Cortex of kidney (tissue), 1 donor: ENCODE measurements at places on chromosomes 5 and 9.

DNA sequence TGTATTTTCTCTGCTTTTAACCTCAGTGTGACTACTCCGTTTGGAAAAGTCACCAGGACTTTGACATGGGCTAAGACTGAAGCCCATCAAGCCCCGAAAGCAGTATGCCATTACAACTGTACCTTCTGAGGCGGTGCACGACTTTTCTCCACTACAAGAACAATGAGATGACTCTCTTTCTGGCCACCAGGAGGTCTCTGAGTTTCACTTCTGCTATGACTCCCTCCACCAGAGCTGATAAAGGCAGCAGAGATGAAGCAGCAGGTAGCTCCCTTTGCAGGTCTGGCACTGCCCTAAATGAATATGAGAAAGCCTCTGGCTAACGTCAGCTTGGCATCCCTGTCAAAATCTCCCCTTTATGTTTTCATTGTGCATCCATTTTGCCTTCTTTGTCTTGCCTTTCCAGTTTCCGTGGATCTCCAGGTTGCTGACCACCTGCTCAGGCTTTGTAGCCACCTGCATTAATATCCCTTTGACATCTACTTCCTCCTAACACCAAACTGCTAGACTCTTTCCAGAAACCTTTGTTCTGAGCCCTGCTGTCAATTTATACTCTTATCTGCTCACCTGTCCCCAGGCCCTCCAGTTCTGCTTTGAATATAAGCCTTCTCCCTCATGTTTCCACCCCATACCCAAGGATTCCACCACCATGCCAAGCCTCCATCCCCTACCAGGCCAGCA is 221.7 kb downstream of the ZNF608 start:
- no peak for DNase-seq

GRCh38 chr9:4630836-4631235 is 31.3 kb upstream of the PLPP6 start:
- DNase-seq, result no peak

GRCh38 chr9:133991214-133991921 is 756 bp downstream of the VAV2 start:
- DNase-seq, result no peak

GRCh38 chr9:98491231-98491651 is 217.5 kb downstream of the GABBR2 start:
- no peak for DNase-seq

- no peak for DNase-seq
Observed at GRCh38 chr5:12183003-12183402, 278.8 kb upstream of the CTNND2 start.

DNA sequence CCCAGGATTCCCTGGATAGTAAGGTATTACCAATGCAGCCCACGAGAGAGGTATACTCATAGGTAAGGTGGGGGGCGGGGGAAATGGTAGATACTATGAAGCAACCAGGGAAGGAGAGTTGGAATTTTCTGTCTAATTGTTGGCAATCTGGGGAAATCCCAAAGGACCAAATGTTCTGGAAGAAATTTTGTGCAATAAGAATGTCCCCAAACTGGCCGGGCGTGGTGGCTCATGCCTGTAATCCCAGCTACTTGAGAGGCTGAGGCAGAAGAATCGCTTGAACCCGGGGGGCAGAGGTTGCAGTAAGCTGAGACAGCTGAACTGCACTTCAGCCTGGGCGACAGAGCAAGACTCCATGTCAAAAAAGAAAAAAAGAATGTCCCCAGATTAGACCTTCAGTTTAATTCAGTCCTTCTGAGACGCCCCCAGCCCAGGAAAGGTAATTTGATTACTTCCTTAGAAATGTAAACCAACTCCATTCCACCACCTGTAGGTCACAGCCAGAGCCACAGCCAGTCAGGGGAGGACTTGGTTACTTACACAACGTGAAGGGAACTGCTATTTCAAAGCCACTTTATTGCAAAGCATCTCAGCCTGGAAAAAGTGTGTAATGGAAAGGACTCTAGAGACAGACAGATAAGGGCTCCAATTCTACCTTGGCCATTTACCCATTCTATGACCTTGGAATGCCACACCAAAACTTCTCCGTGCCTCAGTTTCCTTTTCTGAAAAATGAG is 50.0 kb upstream of the KLF4 start:
- no peak for DNase-seq

DNA sequence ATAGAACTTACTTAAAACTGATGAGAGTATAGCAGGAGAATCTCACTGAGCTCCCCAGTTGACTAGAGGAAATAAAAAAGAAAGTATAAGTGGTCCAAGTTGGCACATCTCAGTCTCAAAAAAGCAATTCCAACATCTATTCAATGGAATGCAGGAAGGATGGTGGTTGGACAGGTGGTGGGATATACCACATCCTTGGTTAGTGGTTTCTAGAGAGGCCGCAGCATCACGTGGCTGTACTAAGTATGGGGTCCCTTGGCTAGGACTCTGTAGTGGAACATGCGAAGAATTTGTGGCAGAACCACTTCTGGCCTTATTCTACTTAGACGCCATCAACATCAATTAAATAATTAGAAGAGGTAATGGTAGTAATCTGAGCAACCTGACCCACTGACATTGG is 232.4 kb downstream of the SAXO1 start:
- no peak for DNase-seq

GRCh38 chr9:88387036-88387551 is 1.1 kb upstream of the SPIN1 start:
- DNase-seq, result no peak

GRCh38 chr9:10721301-10721700 is 108.5 kb upstream of the PTPRD start:
- no peak for DNase-seq
